NCI-H1092 (cell line): ENCODE measurements at places on chromosomes 1 and 21.

GRCh38 chr1:204670152-204670927 is 15.2 kb downstream of the LRRN2 start:
- no peak for DNase-seq

DNA sequence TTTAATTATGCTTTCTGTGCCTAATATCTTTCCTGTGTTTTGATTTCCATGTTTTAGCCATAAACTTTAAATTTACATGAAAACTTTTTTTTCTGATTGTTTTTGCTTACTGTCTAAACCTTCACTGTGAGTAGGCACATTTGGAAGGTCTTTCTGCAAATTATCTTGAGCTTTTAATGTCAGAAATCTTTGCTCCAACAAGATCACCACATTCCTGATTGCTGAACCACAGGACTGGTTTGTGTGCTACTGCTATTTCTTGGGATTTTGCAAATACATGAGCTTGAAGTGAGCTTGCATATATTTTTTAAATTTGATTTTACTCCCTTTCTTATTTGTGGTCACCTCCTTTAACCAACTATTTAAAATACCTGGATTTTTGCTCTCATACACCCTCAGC is 61.3 kb downstream of the PTBP2 start:
- no peak for DNase-seq

DNA sequence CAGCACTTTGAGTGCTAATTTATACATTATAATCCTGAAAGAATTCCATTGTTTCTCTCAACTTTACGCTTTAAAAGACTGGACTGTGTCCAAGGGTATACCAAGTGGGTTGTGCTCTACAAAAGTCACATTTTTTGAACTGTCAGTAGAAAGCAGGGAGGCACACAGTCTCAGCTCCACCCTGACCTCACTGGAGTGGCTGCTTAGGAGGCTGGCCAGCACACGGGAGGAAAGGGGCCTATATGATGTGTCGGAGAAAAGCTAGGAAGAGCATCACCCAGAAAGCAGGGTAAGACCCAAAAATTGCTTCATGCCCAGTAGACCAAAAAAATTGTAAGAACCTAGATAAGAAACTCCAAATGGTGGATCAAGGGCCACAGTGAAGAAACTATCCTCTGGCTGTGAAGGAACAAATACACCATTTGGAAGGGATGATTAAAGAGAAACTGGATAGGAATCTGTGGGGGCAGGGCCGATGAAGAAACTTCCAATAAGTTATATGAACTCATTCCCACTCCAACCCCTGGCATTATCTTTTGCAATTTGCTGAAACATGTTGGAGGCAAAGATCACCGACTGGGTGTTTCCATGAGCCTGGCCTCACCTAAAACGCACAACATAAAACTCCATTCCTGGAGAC is 1.9 kb downstream of the S100A10 start:
- no peak for DNase-seq

GRCh38 chr1:76038287-76039004 is 36.1 kb upstream of the ST6GALNAC3 start:
- no peak for DNase-seq

GRCh38 chr1:186799689-186800054 is 29.1 kb upstream of the PLA2G4A start:
- no peak for DNase-seq

DNA sequence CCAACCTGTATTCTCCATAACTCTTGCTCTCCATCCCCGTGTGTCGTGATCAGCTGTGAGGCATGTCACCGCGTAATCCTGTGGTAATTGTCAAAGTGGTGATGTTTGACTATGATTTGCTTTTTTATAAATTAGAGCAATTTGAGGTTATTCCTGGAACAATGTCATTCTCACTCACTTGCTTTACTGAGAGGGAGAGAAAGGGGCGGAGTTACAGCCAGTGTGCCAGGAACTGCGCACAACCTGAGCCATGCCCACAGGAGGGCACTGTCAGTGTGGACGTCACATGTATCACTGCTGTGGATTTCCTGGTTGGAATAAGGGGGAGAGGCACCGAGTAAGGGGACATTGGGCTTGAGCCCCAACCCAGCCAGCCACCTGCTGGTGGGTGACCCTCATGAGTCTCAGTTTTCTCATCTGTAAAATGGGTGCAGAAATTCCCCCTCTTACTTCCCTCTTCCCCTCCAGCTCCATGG is 6.9 kb downstream of the ADGRB2 start:
- no peak for DNase-seq

DNA sequence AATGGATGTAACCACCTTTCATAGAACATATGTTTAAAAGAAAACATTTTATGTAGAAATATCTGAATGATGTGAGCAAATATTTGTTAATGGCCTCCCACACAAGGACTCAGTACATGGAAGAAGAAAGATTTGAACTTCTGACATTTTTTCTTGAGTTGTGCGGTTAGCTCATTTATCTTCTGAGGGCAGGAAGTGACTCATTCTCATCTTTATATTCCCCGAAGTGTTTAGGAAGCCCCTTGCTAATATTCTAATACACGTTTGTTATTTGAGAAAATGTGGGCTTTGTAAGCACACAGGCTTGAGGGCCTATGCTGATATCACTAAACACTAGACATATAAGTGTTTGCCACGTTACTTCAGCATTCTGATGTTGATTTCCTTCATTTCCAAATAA is 392.5 kb upstream of the PTBP2 start:
- DNase-seq, result no peak

GRCh38 chr1:93963585-93963984 is 54.4 kb upstream of the GCLM start:
- no peak for DNase-seq

GRCh38 chr1:155463865-155464650 is 98.5 kb downstream of the ASH1L start:
- no peak for DNase-seq

DNA sequence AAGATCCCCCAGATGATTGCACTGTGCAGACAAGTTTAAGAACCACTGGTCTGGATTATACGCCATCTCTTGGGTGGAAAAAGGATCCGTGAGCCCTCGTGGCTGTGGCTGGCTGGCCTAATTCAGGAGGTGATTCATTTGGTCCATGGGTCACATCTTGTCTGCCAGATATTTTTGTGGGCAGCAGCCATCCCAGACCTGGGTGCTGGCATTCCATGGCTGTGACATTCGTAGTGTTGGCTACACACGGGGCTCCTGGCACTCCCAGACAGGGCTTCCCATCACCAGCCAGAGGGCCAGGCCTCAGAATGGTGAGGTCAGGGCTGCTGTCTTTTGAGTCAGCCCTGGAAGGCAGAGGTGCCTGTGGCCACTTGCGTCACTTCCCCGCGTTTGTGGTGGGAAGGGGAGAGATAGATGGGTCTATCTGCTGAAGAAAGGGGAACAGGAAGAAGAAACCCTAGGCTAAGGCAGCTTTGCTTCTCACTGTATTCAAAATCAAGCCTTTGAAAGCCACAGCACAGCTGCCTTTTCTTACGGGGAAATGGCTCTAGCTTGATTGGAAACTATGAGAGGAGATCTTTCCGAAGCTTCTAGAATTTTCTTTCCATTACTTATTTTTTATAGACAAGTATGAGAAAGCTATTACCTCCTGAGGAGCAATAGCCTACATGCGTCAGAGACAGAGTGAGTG is 32.4 kb downstream of the EIF2D start:
- DNase-seq, result no peak

DNA sequence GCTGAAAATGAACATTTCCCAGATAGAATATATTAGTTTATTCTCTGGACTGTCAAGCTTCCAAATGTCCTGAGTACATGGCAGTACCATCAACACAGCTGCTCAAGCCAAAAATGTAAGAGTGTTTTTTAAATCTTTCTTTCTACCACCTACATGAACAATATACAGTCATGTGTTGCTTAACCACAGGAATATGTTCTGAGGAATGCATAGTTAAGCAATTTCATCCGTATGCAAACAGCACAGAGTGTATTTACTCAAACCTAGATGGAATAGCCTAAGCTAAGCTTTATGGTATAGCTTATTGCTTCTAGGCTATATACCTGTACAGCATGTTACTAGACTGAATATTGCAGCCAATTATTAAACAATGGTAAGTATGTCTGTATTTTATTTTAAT is 561.9 kb upstream of the ADGRL4 start:
- DNase-seq, result no peak

DNA sequence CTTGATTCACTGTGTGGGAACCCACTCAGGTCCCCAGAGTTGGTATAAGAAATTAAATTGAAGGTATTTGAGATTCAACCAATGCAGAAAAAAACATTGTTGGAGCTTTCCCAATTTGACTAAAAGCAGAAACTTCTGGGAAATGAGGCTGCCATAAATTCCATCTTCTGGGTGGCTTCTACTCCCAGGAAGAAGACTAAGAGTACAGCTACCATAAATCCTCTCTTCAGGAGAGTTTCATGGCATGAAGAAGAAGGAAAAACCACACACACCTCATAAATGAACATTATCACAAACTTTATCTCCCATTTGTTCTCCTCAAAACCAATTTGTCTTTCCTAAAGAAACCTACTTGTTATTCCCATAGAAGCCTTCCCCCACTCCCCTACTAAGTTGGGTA is 283.9 kb downstream of the DPYD start:
- DNase-seq, result no peak

- DNase-seq, result no peak
Measured at GRCh38 chr1:11913291-11913690, 12.9 kb downstream of the KIAA2013 start.

GRCh38 chr1:191049781-191050180 is 572.1 kb upstream of the BRINP3 start:
- DNase-seq, result no peak

DNA sequence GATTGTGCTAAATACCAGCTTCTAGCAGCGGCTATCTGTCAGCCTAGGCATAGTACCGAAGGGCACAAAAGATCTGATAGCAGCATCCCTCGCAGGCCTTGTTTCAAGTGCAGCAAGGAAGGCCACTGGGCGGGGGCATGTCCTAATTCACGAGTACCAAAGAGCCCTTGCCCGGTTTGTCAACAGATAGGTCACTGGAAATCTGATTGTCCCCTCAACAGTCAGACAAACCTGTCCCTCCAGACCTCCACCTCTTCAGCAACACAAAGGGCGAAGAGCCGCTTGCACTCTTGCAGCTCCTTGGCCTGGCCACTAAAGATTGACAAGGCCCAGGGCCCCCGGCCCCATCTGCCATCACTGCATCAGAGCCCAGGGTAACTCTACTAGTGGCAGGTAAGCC is 22.7 kb upstream of the CA6 start:
- DNase-seq, result no peak

DNA sequence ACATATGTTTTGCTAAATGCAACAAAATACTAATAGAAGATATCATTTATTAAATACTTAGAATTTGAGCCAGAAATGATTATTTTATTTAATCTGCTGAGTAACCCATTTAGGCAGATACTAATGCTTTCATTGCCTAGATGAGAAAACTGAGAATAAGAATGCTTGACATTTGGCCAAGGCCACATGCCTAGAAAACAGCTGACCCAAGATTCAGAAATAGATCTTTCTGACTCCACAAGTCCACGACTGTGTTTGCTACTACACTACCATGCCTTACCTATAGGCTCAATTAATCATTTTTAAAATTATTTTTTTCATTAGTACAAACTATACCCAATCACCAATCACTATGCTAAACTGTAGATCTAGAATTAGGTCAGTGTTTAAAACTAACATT is 129.7 kb downstream of the ATP1B1 start:
- DNase-seq, result no peak

DNA sequence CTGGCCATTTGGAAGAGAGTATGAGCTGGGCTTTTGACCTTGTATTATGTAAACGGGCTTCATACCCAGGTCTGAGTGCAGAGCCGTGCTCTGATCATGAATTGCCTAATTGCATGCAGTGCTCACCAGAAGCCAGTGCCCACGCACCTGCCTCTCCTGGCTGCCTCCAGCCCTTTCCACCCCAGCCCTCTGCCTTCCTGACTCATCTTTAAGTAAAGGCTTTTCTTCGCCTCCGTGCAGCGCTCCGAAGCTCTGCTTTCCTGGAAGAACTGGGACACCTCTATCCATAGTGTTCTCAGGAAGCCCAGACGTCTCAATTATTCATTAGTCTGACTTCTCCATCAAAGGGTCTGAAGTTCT is 413.7 kb downstream of the PTPRU start:
- no peak for DNase-seq

- no peak for DNase-seq
Measured at GRCh38 chr1:115134850-115135480, 45.7 kb upstream of the TSPAN2 start.

DNA sequence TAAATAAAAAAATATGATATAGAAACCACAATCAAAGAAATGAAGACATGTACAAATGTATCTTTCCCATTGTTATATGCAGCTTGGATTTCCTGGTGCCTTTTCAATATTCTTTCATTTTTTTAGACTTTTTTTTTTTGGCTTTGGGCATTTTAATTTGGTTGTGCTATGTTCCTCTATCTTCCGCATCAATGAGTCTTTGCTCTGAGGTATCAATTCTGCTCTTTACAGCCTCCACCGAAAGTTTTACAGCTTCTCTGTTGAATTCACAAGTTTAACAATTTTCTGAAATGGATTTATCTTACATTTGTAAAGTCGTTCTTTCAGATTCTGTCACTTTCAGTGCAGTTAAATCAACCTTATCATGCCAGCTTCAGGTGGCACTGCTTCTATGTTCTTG is 50.5 kb downstream of the OMA1 start:
- DNase-seq, result no peak

DNA sequence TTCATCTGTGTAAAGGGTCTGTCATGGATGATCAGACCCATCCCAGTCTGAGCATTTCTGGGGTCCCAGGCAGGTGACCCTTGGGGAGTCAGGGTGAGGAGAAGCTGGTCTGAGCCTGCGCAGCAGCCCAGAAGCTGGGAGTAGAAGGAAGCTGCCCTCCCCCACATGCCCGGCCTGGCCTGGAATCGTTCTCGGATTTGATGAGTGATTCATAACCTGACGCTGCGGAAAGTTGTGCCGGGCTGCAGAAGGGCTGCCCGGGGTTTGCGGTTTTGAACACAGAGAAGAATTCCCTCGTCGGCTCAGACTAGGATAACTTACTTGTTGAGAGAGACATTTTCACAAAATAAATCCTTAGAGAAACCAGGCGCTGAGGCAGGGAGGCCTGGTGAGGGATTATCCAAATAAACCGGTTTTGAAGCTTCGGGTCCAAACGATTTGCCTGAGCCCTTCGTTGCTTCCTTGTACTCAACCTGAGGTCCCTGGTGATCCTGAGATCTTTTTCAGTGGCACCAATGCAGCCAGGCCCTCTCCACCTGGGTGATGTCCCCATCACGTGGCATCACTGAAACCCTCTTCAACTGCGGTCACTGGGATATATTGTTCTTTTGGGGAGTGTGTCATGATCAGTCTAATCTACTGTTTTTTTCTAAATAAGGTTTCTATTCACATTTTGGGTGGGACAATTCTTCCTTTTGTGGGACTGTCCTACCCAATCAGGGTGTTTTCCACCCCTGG is 29.2 kb downstream of the EPHB2 start:
- no peak for DNase-seq

GRCh38 chr1:54750596-54750995 is 13.7 kb downstream of the PARS2 start:
- no peak for DNase-seq

DNA sequence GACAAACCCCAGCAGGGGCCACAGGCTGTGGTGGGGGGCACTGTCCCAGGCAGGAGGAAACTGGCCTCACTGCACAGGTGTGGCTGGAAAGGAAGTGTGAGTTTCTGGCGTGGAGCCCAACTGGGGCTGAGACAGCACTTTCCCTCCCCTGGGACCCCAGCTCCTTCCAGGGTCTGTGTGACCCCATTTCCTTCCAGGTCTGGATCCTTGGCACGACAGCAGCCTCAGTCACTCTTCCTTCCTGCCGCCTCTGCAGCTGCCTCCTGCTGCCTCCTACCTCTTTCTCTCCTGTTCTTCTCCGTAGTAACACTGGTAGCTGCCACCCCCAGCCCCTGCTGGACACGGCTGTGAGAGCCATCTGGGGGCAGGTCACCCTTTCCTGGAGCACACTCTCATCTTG is 88.0 kb downstream of the SIK1 start:
- no peak for DNase-seq
